ENCODE measurements at places on chromosomes 2 and 18.
A peak's percentile ranks its signal among the peaks of the same experiment; 100 is the strongest.

GRCh38 chr2:128817171-128817570 lies 498.5 kb upstream of the HS6ST1 start:
- DNase-seq = no peak

DNA sequence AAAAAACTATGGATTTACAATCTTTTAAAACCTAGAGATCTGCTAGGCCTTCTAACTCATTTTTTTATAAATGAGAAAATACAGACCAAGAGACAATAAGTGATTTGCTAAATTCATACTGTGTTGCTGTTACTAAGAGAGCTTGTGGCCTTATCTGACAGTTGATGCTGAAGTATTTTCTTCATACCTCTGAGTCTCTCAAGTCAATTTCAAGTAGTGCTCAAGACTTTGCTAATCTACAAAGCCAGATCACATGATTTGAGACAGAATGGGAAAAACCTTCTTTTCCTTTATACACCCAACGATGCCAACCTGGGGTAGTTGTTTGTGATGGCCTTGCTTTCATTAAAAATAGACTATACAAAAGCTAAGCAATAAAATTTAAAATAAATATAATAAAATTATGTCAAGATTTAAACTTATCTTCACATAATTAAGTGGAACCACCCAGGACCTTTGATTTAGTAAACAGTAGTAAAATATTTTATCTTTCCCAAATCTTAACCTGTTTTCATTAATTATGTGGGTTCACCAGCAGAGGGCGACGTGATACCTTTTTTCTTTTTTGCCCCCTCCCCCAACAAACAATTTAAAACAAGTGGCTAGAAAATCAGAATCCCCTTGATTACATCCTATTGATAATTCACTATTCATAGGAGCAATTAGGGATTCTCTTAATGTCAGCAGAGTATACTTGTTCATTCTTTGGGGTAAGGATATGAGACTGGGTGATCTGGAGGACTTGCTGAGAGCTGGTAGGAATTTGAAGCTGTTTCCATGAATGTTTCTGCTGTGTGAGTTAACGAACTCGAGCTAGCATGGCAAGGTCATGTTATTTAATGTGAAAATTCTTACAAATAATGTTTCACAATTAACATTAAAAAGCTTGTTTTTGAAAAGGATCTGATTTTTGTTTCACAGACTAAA lies 49.6 kb upstream of the SLC5A7 start:
- no peak for DNase-seq

- no peak for DNase-seq
Measured at GRCh38 chr18:10907749-10908148, 241.6 kb downstream of the PIEZO2 start.

DNA sequence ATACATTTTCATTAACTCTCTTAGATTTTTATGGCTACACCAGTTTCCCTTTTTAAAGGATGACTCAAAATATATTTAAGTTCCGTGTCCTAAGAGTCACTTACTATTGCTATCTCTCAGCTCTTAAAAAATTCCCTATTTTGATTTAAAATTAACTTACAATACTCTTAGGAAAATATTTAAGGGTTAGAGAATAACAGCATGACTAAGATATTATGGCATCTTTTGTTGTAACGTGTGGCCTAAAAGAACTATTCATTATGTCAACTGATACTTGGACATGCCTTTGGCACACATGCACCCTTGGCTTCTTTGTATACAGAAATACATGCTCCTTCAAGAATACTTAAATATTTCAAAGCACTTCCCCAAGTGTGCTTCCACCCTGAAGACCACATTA lies 42.3 kb downstream of the SCN3A start:
- DNase-seq = peak; percentile 19

DNA sequence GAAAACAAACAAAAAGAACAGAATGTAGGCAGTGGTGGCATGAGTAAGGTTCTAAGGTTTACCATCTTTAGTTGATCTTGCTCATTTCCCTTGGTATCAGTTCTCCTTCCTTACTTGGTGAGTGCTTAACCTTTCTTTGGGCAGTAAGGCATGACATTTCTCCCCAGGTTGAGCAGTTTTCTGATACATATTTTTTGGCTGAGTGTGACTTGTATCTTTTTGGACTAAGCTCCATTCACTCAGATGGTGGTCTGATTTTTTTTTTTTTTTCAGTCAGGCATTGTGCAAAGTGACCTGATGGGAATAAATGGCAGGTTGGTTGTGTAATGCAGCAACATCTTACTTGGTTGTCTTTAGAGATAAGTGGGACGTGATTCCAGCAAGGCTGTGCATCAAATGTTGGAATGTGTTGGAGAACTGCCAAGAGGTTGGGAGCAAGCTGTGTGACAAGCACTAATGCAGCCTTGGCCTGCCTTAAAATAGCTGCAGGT lies 15.1 kb downstream of the SPTBN1 start:
- peak; percentile 68 for DNase-seq

GRCh38 chr2:231482806-231483391 lies 18.6 kb upstream of the NCL start:
- peak; percentile 59 for DNase-seq

DNA sequence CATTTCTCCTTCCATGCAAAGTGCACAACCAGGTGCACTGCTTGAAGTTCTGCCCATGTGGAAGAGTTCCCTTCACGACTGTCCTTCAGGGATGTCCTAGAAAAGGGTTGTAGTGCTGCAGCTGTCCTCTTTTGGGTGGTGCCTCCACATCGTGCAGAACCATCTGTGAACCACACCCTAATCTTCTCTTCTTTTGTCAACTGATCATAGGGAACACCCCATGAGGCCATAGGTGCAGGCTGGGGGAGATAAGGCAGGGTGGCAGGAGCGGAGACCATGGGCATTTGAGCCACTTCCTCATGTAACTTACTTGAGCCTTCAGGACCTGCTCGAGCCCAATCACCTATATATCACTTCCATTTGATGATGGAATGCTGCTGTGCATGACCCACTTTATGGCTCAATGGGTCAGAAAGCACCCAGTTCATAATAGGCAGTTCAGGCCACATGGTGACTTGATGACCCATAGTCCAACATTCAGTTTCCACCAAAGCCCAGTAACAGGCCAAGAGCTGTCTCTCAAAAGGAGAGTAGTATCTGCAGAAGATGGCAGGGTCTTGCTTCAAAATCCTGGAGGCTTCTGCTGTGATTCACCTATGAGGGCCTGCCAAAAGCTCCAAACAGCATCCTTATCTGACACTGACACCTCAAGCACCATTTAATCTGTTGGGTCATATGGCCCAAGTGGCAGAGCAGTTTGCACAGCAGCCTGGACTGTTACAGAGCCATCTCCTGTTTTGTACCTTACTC lies 84.7 kb upstream of the CYRIA start:
- DNase-seq = no peak

DNA sequence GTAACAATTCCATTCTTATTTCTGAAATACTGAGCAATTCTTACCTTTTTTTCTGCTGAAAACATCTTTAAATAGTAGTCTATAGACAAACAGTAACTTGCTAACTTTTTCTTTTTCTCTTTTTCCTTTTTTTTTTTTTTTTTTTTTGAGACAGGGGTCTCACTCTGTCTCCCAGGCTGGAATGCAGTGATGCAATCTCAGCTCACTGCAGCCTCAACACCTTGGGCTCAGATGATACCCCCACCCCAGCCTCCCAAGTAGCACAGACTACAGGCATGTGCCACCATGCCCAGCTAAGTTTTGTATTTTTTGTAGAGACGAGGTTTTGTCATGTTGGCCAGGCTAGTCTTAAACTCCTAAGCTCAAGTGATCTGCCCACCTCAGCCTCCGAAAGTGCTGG lies 42.2 kb downstream of the MFSD6 start:
- no peak for DNase-seq

DNA sequence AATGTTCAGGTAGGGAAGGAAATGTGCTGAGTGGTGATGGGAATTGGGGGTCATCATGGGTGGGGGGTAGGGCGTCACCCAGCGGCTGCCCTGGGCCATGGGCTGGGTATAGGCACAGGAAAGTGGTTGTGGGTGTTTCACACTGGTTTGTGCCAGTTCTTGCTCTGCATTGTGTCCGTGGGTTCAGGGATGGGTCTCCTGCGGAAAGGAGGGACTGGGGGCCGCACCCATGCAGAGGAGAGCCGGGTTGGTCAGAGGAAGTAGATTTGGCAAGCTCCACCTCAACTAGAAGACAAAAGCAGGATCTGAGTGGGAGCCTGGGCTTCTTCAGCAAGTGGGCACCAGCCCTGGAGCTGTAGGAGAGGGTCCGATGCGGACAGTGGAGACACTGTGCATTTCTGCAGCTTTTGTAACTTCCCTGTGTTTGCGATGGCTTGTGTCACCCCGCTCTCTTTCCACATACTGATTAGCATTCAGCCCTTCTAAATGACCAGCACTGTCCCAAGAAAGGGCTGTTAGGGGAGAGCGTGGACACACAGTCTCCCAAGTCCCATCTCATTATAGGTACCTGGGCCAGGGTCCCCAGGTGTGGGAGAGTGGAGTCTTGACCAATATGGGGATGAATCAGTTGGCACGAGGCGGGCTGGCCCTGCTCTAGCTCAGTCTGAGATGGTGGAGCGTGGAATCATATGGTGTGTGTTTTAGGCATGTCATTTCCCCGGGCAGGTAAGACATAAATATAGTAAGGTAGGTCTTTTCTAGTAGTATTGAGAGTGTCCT lies 67.2 kb downstream of the LRRFIP1 start:
- no peak for DNase-seq

GRCh38 chr18:76610933-76611749 lies 116.1 kb upstream of the ZNF516 start:
- DNase-seq = peak; percentile 43

- no peak for DNase-seq
Measured at GRCh38 chr2:179255129-179255528, 9.5 kb downstream of the SESTD1 start.

DNA sequence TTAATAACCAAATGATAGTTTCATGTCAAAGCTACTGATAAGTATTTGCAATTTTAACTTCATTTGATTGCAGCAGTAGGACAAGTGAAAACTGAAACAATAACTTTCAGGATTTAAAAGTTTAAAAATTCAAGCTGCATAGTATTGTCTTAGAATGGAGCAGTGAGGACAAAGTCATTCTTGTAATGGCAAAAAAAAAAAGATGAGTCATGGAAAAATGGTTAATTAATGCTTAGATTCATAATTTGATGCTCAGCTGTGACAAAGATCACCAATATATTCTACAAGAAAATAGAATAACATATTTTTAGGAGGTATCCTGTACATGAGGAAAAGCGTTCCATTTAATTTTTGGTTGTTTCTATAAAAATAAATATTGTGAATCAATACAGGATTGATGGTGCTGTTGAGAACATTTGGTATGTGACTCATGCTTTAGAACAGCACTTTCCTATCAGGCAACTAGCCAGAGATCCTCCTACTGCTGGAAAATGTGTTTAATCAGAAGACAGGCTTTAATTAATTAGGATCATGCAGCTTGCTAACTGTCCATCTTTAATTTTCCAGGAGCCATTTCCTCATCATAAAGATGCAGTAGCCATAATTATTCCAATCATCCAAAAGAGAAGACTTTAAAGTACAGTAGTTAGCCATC lies 239.0 kb upstream of the MMADHC start:
- no peak for DNase-seq

DNA sequence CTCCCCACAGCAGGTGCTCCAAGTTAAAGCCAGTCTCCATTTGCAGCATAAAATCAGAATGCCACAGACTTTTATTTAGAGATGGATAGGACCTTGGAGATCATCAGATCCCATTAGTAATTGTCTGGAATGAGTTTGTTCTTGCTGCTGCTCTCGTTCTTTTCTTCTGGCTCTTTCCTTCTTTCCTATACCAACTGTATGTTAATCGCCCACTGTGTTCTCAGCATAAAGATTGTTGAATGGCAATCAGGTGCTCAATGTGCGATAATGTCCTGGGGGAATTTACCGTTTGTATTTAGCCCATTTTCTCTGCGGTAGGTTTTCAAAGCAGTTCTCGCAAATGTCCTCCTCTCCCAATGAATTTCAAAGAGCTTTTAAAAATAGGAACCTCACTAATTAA lies 3.3 kb downstream of the GPR39 start:
- DNase-seq = no peak

- DNase-seq = no peak
Measured at GRCh38 chr2:25032901-25033300, 9.0 kb upstream of the EFR3B start.

DNA sequence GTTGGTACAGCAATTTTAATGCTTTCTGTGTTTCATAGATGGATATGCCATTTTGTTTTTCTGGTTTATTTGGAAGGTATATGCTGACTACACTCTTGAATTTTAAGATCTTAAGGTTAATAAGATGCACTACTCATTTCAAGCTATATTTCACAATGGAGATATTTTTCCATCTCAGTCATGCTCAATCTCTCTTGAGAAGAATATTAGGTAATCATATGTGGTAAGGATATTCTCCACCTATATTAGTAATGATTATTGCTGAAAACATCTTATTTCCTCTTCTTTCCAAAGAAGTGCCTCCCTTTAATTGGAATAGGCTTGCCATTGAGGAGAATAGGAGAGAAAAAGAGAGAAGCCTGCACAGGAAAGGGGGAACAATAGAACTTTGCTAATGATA lies 40.1 kb downstream of the EPB41L3 start:
- DNase-seq = peak; percentile 34

DNA sequence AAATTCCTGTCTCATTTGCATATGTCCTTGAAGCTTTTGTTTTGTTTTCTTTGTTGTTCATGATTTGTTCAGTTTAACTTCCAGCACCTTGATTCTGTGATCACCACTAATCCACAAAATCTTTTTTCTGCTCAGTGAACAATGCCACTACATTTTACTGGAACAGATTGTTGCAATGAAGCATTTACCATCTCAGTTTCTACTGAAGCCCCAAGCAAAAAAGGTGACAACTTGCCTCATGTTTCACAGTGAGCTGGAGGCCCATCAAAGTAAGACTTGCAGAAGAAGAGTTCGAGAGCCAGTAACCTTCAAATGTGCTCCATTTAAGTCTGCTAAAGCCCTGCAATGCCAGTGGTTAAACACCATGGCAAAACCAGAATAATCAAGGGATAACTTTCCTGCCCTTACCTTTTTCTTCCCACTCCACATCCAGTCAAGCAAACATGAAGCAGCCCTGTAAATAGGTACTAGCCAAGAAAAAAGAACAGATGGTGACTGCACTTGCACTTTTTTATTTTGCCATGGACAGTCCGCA lies 25.7 kb upstream of the PDE1A start:
- DNase-seq = no peak

GRCh38 chr18:59431131-59431530 lies 72.1 kb upstream of the LMAN1 start:
- no peak for DNase-seq

- DNase-seq = no peak
Measured at GRCh38 chr2:189916651-189917050, 132.4 kb downstream of the PMS1 start.

- DNase-seq = no peak
Measured at GRCh38 chr18:23693846-23694245, 4.6 kb downstream of the LAMA3 start.

GRCh38 chr2:195051401-195051800 lies 605.6 kb upstream of the SLC39A10 start:
- DNase-seq = no peak
